ENCODE measurements at places on chromosomes 3 and 15.

DNA sequence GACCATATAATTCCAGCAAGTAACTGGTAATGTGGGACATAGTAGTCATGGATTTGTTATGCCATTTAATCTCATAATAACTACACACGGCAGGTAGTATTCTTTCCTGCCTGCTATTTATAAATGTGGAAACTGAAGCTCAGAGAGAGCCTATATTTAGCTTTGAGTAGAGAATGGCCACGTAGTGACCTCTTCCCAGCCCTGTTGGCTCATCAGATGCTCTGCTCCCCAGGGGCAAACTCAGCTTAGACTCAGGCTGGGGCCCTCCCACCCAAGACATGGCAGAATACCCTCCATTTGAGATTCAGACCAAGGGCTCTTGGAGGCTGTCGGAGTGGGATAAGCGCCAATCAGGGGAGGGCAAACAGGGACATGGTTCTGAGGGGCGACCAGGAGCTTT lies 17.3 kb upstream of the HDAC11 start:
- no peak for DNase-seq

GRCh38 chr3:150240891-150241290 lies 167.2 kb upstream of the TSC22D2 start:
- no peak for DNase-seq

GRCh38 chr15:51403072-51403878 lies 61.8 kb downstream of the GLDN start:
- DNase-seq = no peak

DNA sequence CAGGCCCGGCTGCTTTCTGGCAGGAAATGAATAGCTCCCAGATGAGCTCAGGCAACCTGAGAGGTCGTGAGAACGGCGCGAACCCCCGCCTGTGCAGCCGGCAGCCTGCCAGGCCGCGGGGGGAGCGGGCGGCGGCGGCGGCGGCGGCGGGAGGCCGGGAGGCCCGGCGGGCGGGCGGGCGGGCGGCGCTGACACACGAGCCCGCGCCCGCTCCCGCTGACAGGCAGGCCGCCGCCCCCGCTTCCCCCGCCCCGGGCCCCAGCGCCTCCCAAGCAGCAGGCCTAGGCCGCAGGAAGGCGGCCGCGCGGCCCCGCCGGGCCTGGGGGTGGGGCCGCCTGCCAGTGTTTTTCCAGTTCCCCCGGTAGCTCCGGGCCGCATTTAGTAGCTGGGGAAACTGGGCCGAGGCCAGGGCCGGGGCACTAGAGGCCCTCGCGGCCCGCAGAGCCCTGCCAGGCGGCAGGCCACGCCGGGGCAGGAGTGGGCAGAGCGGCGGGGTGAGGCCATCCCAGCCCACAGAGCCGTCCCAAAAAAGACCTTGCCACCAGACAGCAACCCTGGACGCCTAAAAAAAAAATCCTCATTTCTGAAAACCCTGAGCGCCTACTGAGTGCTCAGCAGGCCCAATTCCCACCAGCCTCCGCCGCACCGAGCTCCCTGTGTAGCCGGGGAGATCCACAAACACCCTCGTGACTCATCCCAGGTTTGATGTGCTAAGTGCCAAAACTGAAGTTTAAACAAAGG lies 5.6 kb downstream of the HES1 start:
- peak; percentile 55 for DNase-seq

DNA sequence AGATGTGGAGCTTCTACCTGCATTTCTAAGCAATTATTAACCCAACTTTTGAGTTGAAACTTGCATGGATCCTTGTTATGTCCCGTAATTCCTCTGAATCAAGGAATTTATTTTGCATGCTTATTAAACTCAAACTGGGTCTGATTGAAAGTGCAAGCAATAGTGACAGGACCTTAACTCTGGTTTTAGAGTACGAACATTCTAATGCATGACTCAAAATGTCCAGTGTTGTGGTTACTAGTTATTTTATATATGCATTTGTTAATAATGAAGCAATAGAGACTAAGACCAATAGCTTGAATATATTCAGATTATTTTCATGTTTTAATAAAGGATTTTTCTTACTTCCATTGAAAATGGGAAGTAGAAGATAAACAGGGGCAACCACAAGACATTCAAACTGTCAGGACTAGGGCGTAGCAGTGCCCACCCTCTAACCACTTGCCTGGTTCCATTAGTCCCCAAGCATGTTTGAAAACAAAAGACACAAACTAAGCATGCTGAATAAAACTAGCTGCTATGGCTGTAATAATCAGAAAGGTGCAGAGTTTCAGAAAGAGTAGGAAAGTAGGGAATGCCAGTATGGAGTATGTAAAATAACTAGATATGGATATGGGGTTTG lies 28.1 kb downstream of the OIP5 start:
- no peak for DNase-seq

Measured in stimulated activated CD8-positive, alpha-beta memory T cell treated with anti-CD3 and anti-CD28 coated beads, Interleukin-4, amount 100 ng/mL, for 24 hours (primary cell).